ENCODE measurements at places on chromosomes 12 and 14.

GRCh38 chr14:94615823-94616570 lies 3.8 kb downstream of the SERPINA3 start:
- DNase-seq = no peak

DNA sequence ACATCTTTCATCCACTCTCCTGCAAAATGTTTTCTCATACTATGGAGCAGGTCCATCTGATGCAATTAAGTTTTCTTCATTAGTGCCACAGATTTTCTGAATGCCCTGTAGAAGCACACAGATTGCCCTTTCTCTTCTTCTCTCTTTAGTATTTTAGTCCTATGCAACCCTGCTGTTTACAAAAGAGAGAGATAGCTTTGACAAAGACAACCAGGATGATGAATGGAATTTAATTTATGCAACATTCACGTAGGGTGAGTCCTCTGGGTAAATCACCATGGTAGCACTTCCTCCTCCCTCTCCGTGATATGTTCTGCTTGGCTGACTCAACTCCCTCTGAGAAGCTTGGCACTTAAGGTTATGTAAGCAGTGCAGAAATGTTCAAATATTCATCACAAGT lies 400.9 kb upstream of the PDE3A start:
- DNase-seq = no peak

GRCh38 chr12:47274760-47275159 lies 195.0 kb upstream of the AMIGO2 start:
- DNase-seq = no peak

DNA sequence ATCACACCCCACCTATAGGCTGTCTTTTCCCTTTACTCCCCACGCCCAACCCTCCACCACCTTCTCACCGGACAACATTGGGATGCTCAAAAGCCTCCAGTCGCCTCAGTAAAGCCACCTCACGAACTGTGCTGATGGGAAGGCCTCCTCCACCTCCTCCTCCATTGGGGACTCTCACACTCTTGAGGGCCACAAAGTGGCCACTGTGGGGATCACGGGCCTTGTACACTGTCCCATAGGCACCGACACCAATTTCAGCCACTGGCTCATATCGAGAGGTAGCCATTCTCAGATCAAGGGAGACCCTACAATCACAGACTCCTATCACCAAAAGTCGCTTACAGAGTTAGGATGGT lies 700 bp downstream of the CDK4 start:
- DNase-seq = no peak

DNA sequence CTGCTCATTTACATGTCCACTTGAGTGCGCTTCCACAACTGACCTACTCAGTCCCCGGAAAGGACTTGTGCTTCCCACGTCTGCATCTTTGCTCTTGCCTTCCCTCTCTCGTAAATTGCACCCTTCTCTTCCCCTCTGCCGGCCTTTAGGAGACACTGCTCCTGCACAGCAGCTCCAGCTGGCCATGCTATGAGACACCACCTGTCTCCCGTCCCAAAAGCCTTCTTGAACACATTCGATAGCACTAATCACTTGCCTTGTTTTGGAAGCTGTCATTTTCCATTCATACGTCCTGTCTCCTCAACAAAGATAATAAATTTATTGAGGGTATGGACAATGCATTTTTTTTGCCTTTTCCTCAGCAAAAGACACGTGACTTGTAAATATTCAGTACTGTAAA lies 15.7 kb upstream of the KCNA1 start:
- DNase-seq = no peak

DNA sequence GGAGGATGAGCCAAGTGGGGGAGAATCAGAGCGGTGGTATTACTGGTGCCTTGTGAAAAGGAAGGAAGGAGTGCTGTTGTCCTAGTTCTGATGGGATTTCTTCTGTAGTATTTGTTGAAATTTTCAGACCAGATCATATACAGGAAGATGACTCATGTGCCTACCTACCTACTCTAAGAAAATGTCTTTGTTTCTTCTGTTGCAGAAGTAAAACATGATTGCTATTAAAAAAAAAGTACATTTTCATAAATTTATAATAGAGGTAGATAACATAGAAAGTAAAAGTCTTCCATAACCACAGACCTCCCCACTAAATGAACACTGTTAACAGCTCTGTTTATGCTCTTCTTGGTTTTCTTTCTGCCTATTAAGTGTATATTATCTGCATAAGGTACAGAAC lies 26.9 kb downstream of the SAMD4A start:
- no peak for DNase-seq
